ENCODE measurements at places on chromosomes 12 and 14.
A peak's percentile ranks its signal among the peaks of the same experiment; 100 is the strongest.

DNA sequence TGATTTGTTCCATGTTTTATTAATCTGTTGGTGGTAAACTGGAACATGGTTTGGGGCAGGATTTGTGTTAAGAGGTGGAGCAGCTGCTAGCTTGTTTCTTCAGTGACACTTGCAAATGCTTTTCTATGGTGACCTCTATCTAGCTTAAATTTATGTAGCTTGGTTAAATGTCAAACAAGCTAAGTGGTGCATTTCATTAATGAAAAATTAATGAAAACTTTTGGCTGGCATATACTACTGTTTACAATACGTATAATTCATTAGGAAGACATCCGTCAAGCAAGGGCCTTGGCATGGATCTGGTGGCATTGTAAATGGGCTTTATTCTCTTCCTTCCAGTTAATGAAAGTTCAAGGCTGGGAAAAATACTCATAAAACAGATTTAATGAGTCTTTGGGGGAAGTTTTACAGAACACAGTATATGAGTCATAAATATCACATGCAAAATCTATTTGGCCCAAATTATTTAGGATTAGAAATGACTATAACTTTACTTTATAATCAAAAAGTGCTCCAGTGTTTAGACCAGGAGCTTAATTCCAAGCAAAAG, 807.7 kb upstream of the SEL1L start:
- no peak for DNase-seq

GRCh38 chr14:86179980-86180379, 650.0 kb downstream of the FLRT2 start:
- no peak for DNase-seq

DNA sequence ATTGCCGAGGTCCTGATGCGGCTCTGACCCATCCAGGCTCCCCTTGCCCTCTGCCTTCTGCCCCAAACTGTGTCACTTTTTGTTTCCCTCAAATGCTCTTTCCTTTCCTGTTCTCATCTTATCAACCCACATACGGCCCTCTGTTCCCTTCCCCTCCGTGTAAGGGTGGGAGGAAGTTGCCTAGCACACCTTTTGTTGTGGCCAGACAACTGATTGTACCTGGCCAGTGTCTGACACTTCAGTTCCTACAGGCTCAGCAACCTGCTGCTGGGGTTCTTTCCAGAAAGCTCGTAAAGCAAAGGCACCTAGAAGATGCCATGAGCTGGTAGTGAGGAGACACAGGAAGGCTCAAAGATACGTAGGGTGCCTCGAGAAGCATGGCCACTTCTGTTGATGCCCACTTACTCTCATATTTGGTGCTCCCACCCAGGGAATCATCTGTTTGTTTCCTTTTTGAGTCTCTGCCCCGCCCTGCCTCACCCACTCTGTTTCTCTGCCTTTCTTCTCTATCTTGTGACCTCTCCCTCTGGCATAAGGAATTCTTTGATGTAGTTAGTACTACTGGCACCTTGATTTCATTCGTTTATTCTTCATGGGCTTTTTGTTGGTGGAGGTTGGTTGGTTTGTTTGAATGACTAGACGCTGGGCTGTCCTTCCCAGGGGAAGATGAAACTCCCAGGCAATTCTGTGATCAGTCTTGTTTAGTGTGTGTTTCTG, 152.4 kb upstream of the FKBP4 start:
- no peak for DNase-seq

DNA sequence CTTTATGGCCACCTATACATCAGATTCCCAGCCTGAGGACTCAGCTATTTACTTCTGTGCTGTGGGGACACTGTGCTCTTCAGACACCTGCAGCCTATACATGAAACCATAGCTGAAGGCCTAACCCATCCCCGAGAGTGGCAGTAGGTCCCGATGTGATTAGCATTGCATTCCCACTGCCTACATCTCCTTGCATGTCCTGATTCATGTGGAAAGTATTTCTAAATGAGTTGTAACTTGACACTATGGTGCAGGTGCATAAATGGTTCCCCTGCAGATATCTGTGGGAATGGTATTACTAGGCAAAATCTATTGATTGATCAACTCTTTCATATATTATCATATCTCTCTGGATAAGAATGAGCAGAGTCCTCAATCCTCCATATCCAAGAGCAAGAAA, 433.5 kb downstream of the DAD1 start:
- DNase-seq, result no peak

DNA sequence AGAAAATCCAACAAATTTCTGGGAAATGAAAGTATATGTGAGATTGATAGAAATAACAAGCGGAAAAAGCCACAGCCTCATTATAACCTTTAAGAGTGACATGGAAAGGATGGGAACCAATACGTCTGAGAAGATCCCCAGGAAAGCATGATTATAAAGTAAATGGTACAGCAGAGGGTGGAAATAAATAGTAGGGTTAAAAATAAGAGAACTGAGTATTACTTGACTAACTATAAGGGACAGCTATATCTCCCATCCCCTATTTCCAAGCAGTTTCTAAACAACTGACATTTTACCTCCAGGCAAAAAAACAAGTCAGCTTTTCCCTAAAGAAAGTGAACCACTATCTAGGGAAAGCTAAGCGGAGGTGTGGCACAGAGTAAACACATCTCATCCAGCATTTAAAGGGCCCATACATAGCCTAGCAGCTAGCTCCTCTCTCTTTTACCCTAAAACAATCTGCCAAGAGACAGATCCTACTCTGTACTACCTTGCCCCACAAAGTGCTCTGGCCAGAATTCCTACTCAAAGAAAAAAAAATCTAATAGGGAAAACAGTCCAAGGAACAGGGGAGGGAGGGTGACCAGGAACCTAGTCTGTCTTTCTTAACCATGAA, 11.2 kb downstream of the OSBPL8 start:
- no peak for DNase-seq

GRCh38 chr14:34980337-34980900, 2.4 kb upstream of the SRP54 start:
- DNase-seq, result no peak

DNA sequence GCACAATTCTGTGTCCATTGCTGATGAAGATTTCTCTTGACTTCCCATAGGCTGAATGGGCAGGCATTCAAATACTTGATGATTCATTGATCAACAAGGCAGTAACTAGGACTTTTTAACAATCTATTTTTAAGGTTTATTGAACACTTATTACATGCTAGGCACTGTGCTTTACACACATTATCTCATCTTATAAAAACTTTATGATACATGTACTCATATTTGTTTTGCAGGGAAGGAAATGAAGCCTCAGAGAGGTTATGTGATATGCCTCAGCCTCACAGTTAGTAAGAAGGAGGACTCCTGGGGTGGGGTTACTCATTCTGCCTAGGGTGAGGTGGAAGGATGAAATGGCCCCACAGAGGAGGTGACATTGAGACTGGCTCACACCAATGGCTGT, 12.9 kb upstream of the EMP1 start:
- DNase-seq, result no peak

GRCh38 chr14:55138091-55138490, 9.0 kb downstream of the LGALS3 start:
- no peak for DNase-seq

DNA sequence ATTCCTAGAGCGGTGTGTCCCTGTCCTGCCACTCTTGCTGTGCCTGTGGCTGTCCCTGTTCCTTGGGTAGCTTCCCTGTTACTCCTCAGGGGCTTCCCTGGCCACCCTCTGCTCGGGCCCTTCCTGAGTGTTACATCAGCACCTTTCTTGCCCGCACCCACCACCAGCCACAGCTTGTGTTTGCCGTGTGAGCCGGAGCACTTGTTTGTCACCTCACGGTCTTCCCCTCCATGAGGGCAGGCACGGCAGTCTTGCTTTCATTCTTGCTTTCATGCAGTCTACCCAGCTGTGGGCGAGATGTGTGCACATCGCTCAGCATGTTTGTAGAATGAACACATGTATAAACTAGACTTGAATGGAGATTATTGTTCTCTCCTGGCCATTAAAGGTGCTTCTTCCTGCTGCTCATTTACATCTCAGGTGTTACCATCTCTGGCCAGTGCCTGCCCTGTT, 42.0 kb downstream of the TRAF3 start:
- no peak for DNase-seq

DNA sequence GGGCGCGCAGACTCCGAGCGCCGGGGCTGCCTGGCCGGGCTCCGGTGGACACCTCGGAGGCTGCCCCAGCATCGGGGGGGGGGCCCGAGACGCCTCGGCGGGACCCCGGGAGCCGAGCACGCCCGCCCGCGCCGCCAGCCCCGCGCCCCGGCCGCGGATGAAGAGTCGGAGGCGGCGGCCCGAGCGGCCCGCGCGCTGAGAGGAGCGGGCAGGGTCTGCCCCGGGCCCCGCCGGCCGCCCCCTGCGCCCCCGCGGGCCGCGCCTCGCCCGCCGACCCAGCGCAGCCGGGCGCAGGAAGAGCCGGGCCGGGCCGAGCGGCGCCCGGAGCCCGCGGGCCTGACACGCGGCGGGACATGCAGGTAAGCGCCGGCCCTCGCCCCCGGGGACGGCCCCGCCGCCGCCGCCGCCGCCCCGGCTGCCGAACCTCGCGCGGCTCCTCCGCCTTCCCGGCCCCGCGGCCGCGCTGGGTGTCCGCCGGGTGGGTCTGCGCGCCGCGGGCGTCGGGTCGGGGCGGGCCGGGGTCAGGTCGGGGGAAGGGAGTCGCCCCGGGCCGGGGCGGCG, 63.7 kb downstream of the FBXL14 start:
- no peak for DNase-seq

DNA sequence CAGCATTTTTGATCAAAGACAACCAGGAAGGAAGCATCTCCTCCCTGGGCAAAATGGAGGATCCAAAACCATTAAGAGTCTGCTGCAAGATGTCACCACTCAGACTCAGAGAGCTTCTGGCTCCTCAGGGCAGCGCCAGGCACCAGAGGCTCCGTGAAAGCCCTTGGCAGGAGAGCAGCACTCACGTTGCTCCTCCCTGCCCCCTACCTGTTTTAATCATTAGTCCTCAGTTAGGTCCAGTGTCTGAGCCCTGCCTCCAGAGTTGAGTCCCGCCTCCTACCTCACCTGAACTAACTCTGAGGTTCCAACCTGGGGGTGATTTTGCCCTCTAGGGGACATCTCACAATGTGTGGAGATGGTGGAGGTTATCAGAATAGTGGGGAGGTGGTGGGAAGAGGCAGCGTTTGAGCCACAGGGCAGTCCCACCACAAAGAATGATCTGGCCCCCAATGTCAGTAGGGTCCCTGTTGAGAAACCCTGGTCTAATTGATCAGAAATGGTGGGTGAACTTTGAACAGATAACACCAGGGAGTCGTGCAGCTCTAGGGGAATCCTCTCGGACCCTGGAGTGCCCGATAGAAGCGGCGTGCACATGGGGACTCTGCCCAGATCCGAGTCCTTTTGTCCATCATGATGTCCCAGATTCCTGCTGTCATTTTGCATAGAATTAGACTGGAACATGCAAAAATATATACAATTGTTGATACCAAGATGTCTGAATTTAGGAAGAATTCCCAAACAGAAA, 156.7 kb upstream of the DIO3 start:
- DNase-seq, result no peak

DNA sequence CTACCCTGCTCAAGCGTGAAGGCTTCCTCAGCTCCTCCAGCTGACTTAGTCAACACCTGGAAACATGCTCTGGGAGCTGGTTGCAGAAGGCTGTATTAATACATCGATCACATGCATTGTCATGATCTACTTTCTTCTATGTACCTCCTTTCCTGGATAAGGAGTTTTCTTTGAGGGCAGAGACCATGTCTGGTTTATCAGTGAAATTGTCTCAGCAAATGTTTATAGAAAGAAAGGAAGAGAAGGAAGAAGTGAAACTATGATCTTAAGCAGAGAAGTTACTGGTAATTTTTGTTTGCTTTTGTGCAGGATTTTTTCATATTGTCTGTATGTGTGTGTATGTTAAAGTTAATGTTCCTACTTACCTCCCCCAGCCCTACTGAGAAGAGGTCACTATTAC, 4.5 kb downstream of the DYRK4 start:
- DNase-seq, result no peak

GRCh38 chr12:49827051-49827400, 1.2 kb downstream of the NCKAP5L start:
- no peak for DNase-seq

GRCh38 chr12:21456291-21456780, 18.9 kb downstream of the PYROXD1 start:
- no peak for DNase-seq

DNA sequence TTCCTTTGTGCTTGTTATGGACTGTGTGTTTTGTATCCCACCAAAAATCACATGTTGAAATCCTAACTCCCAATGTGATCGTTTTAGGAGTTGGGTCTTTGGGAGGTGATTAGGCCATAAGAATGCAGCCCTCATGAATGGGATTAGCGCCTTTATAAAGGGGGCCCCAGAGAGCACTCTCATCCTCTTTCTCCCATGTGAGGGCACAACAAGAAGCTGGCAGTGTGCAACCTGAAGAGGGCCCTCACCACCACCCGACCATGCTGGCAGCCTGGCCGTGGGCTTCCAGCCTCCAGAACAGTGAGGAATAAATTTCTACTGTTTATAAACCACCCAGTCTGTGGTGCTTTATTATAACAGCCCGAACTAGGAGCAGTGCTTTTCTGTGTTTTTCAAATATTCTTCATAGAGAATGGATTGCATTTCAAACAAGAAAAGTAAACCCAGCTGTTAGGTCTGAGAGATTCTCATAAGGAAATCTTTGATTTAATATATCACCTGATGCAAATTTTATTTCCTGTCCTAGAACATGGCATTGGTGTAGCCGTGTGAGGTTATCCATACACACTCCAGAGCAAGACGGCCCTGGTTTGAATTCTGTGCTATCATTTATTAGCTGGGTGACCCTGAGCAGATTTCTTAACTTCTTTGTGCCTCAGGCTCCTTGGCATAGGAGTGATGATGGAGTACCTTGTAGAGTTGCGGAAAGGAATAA, 27.8 kb downstream of the HSPB8 start:
- no peak for DNase-seq

DNA sequence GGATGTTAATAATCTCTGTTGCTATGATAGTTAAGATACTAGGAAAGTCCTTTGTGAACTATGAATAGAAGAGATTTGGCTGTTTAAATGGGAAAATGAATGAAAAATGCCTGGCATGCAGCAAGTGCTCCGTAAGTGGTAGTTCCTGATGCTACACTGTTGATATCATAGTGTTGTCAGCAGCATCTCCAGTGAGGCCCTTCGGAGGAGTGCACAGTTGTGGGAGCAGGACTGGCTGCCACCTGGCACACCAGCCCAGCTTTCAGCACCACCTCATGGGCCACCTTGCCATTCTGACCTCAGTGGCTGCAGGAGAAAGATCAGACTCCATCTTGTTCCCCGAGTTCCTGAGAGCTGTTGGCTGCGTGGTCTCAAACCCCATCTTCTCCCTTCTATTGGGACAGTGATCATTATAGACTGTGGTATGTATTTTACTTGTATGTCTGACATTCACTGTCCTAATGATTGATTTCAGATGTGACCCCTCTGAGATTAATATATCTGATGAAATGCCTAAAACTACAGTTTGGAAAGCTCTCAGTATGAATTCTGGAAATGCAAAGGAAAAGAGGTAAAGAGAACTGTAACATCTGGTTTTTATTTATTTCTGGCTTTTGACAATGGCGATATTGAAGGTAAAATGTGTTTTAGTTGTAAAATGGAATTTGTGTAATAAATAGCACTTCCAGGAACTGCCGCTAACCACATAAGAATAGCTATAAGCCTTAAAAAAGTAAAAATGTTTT, 80.9 kb downstream of the SLC4A8 start:
- DNase-seq, result no peak

GRCh38 chr12:43816168-43816567, 10.1 kb upstream of the TWF1 start:
- peak; percentile 79 for DNase-seq

- no peak for DNase-seq
These were observed 249.8 kb upstream of the SFSWAP start for GRCh38 chr12:131461096-131461495.

GRCh38 chr12:79692860-79693577, 2.3 kb upstream of the PAWR start:
- no peak for DNase-seq

GRCh38 chr14:78849952-78850351, 679.8 kb downstream of the NRXN3 start:
- no peak for DNase-seq

All from RCC 7860 (cell line).